ENCODE measurements at places on chromosomes 16 and 17.
A peak's percentile ranks its signal among the peaks of the same experiment; 100 is the strongest.

DNA sequence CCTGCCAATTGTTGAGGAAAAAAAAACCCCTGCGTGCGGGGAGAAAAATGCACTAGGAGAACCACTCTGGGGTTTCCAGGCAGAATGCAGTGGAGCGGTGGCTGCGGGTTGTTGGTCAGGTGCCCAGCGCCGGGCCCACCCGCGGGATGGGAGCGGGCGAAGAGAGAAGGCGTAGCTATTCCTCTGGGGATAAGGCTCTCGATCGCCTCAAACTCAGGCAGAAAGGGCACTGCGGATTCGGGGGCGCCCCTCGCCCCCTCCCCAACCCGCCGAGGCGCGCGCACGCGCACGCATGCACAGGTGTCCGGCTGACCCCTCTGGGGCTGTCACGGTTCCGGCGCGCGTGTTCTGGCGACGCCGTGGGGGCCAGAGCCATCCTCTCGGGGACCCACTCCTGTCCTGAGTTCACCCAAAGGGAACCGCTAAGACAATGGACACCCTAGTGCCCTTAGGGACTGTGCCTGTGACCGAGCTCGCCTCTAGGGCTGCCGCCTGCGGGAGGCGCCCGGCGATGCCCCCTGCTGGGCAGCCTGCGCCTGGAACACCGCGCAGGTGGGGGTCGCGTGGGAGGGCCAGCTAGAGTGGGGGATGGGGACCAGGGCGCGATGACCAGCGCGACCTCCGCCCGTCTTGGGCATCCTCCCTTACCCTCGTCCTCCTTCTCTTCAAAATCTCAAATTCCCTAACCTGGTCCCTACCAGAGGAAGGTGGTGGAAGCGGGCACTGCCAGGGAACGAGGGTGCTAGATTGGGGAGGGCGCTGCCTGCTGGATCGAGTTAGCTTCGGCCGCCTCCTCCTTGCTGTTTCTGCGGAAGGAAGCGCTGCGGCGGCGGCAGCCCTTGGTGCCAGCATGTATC is 14.4 kb upstream of the CBX8 start:
- no peak for DNase-seq

DNA sequence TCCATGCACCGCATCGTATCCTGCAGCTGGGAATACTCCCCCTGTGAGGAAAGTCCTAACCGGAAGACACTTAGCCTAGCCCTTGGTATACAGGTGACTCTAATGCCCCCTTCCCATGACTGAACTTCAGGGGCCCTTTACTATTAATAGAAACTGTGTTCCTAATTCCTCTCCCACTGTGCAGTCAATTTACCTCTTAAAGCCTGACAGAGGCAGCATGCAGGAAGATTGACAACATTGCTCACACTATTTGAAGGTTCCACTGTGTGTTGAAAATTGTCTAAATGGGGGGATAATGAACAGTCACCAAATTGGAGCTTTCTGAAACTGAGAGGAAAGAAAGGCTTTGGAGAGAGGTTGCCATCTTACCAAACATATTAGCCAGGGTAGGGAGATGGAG is 222.6 kb downstream of the SHISA9 start:
- no peak for DNase-seq

GRCh38 chr17:7141824-7142223 is 27.2 kb upstream of the ASGR2 start:
- DNase-seq: no peak

- DNase-seq: no peak
Measured at GRCh38 chr16:66468321-66468965, 41.3 kb downstream of the BEAN1 start.

- peak; percentile 21 for DNase-seq
Measured at GRCh38 chr17:801660-802059, 19.5 kb downstream of the MRM3 start.

- no peak for DNase-seq
Measured at GRCh38 chr17:50902372-50903353, 36.5 kb upstream of the TOB1 start.

- DNase-seq: no peak
Measured at GRCh38 chr16:2383501-2383900, 43.0 kb upstream of the ABCA3 start.

DNA sequence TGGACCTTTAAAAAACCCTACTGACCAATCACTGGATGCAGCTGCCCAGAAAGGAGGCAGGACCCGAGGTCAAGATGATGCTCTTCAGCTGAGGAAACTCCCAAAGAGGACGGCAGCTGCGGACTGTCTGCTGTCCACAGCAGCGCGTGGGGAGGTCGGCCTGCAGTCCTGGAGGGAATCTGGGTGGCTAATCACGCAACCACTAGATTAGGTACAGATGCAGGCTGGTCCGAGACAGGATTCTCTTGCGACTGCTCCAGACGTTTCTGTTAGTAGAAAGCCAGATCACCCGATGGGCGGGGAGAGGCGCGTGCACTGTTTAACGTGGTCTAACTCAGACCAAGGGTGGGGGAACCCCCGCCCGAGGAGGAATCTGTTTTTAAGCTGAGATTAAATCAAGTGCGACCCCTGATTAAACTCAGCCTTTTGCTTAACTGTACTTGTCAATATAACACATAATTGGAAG is 8.8 kb downstream of the CTRB2 start:
- peak; percentile 38 for DNase-seq

DNA sequence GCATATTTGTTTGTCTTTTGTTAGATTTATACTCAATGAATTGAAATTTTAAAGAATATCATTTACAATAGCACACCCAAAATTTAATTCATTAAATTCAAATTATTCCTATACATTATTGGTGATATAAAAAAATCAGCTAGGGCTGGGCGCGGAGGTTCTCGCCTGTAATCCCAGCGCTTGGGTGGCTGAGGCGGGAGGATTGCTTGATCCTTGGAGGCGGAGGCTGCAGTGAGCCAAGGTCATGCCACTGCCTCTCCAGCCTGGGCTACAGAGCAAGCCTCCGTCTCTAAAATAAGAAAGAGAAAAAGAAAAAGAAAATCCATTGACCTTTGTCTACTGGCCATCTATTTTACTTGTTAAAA is 4.5 kb upstream of the PRDM7 start:
- no peak for DNase-seq

- DNase-seq: no peak
Measured at GRCh38 chr16:57797526-57798266, 4.6 kb downstream of the KIFC3 start.

- DNase-seq: no peak
Measured at GRCh38 chr16:74627506-74628220, 20.7 kb upstream of the GLG1 start.

- DNase-seq: no peak
Measured at GRCh38 chr16:88192601-88193000, 190.2 kb upstream of the ZNF469 start.

GRCh38 chr16:1902547-1903219 is 15.5 kb downstream of the HS3ST6 start:
- DNase-seq: no peak

- no peak for DNase-seq
Measured at GRCh38 chr17:59863616-59864015, 29.1 kb downstream of the TUBD1 start.

GRCh38 chr16:775236-775796 is 12.9 kb downstream of the RPUSD1 start:
- DNase-seq: no peak

DNA sequence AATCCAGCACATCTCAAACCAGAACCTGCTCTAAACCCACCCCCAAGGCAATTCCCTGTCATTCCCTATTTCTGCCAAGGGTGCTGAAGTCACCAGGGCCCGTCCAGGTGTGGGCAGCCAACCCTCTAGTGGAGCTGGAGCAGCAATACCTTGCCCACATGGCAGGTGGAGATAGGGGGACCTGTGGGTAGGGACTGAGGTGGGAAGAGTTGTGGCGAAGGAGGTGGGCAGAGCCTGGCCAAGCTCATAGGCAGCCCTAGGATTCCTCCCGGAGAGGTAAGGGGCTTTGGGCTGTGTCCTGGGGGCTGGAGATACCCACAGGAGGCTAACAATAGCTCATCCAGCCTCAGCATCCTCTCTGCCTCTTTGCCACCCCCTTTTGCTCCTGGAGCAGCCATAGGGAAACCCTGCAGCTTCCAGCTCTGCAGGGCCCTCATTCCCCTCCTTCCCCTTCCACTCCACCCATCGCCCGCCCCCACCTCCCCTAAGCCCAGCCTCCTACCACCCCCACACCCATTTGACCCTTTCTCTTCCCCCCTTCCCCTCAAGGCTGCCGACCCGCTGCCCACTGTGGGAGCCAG is 30.4 kb upstream of the CRHR1 start:
- DNase-seq: no peak

DNA sequence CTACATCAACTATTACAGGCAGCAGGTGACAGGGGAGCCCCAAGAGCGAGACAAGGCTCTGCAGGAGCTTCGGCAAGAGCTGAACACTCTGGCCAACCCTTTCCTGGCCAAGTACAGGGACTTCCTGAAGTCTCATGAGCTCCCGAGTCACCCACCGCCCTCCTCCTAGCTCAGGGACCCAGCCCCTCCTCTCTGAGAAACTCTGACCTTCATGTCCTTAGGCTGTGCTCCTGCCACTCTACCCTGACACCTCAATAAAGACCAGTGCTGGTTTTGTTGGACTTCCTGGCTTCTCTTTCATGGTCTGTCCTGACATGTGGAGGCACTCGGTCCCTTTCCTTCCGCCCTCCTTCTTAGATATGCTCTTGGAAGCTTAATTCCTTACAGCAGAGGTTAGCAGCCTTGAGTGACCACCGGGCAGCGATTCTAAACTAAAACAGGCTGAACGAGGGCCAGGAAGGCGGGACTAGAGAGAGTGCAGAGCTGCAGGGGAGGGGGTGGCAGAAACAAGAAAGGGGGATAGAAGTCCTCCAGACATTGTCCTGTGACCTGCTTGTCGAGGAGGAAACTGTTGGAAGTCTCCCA is 915 bp downstream of the AHSP start:
- DNase-seq: no peak

DNA sequence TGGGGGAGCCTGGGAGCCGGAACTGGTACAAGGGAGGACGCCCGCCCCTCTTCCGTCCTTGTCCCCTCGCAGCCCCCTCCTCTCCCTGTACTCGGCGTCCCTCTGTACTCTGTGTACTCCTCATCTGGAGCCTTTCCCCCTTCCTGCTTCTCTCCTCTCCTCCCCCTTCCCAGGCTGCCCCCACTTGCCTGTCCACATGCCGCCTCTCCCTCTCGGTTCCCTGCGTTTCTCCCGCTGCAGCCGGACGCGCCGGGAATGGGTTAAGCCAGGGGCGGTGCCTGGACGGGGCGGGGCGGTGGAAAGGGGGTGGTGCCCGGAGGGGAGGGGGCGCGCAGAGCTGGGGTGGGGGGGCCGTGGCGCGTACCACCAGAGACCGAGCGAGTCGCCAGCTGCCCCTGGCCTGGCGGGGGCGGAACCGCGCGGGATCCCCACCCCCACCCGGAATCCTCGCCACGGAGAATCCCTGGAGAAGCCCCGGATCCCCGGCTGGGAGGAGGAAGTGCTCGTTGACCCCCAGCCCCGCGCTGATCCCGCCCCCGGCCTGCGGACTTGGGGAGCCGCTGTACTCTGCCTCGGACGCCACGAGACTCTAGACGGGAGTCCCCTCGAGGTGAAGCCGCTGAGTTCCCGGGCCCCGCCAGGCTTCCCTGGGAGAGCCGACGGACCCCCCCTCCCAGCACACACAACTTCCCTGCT is 22.6 kb downstream of the GJD3 start:
- peak; percentile 77 for DNase-seq

- no peak for DNase-seq
Measured at GRCh38 chr16:57837305-57838125, 35.2 kb upstream of the KIFC3 start.

- DNase-seq: no peak
Measured at GRCh38 chr17:48192321-48192731, 84.8 kb downstream of the SNX11 start.

DNA sequence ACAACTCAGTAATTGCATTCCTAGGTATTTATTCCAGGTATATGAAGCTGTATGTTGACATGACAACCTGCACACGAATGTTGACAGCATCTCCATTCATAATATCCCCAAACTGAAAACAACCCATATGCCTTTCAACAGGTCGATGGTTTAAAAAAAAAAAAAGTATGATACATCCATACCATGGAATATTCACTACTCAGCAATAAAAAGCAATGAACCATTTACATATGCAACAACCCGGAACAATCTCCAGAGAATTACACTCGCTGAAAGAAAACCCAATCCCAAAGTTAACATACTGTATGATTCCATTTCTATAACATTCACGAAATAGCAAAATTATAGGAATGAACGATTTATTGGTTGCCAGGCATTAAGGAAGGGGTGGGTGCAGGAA is 53.3 kb upstream of the DNAH9 start:
- no peak for DNase-seq

DNA sequence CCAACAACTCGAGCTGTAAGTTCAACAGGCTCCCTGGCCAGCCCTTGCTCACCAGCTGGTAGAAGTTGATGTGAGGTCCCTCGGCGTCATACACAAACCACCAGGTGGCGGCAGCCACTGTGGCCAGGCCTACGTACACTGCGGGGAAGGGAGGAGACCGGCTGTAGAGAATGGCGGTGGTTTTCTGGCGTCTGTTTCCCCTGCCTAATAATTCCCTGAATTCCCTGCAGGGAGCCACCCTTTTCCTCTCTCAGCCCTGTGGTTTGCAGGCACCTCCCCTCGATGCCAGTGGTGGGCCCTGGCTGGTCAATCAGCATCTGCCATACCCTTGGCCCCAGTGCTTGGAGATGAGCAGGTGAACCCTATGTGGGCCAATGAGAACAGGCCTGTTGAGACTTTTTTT is 18.9 kb upstream of the P2RX1 start:
- peak; percentile 79 for DNase-seq

- DNase-seq: no peak
Measured at GRCh38 chr17:78251773-78252103, 20.3 kb downstream of the TMEM235 start.

DNA sequence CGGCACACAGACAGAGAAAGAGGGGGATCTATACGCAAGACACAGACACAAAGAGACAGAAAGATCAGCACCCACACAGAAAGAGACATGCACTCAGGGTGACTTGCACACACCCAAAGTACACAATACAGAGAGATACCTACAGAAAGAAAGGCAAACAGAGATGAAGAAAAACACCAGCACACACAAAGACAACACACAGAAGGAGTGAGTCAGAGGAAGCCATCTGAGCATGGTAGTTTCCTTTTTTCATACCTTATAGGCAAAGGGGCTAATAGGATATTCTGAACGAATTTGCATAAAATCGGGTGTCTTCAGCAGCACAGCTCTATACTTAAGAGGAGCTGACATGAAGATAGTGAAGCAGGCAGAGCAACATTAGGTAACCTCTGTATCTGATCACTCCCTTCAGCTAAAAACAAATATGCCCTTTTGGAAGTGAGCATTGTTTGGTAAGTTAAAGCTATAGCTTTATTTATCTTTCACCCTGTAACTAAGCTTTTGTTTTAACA is 198.6 kb downstream of the AATF start:
- DNase-seq: no peak

- no peak for DNase-seq
Measured at GRCh38 chr16:20939611-20940010, 39.0 kb downstream of the LYRM1 start.
